ENCODE measurements at places on chromosomes 2 and 18.

- no peak for DNase-seq
Observed at GRCh38 chr2:126886916-126887280, 11.8 kb upstream of the TEX51 start.

DNA sequence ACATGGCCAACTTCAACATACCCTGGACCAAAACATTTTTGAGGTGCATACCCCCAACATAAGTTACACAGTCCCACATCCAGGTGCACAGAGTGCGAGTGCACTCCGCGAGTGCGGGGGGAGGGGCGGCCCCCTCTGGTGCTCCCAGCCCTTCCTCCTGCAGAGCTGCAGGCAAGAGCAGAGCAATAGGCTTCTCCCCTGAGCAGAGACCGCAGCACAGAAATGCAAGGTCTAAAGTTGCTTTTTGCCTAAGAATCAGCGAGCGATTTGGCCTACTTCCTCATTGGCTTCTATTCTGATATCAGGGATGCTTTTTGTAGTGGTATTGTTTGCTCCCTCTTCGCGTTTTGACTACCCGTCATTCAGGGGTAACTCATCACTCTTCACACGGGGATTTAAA is 40.6 kb downstream of the BOLA3 start:
- DNase-seq = no peak

DNA sequence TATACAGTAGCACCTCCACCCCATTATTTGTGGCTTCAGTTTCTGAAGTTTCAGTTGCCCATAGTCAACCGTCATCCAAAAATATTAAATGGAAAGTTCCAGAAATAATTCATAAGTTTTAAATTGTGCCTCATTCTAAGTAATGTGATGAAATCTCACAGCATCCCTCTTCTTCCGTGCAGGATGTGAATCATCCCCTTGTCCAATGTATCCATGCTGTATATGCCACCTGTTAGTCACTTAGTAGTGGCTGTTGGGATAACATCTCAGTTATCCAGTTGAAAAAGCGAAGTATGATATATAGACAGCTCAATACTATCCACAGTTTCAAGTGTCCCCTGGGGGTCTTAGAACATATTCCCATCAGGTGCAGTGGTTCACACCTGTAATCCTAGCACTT is 119.1 kb upstream of the OTX1 start:
- no peak for DNase-seq

GRCh38 chr18:28511413-28511821 is 334.5 kb upstream of the CDH2 start:
- no peak for DNase-seq

GRCh38 chr2:183195998-183196409 is 71.8 kb downstream of the NUP35 start:
- DNase-seq = no peak

DNA sequence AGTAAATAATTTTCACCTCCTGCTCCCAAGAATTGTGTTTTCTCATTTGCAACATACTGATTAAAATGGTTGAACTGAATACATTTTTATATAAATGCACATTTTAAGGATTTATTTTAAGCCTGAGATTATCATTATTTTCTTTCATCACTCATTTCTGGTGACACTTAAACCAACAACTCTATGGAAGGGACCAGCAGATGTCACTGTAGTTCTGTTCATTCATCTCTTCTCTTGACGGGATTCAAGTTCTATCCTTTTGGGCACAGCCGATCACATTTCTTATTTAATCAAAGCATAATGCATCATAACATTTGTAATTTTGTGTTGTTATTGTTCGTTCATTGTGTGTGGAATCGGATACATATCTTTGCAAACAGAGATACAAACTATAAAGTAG is 417.9 kb downstream of the HRH4 start:
- DNase-seq = no peak

GRCh38 chr18:12307701-12308385 is at the start of gene TUBB6:
Gene TUBB6, plus strand, starts transcription at chr18:12308241. Its CDS starts 52 bp downstream, at chr18:12308293.
- DNase-seq = peak; percentile 91

- DNase-seq = no peak
Observed at GRCh38 chr18:52437161-52437560, 97.2 kb downstream of the DCC start.

DNA sequence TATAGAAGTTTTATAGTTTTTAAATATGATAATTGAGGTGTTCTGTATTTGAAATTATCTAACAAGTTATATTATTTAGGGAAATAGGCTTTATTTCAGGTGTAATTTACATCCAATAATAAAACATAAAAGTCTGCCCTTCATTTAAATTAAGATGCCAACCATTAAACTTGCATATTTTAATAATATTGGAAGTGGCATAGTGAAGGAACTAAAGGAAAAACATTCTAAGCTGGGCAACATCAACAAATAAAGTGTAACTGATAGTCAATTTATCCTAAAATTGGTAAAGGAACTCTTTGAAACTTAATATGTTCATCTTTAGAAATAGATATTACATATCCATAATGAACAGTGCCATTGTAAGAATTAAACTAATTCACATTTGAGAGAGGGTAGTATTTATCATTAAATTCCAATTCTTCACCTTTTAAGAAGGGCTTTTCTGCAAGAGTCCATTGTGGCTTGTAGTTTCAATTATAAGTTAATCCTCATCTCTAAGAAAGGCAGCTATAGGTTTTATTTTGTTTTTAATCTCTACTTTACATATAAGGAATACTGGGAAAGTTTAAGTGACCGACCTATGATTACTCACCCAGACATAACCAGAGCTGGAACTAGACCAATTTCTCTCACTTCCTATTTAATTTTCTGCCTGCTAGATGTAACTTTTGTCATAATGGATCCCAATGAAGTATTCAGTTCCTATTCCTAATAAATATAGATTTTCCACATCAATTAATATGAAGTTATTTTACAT is 401.6 kb downstream of the XIRP2 start:
- no peak for DNase-seq

DNA sequence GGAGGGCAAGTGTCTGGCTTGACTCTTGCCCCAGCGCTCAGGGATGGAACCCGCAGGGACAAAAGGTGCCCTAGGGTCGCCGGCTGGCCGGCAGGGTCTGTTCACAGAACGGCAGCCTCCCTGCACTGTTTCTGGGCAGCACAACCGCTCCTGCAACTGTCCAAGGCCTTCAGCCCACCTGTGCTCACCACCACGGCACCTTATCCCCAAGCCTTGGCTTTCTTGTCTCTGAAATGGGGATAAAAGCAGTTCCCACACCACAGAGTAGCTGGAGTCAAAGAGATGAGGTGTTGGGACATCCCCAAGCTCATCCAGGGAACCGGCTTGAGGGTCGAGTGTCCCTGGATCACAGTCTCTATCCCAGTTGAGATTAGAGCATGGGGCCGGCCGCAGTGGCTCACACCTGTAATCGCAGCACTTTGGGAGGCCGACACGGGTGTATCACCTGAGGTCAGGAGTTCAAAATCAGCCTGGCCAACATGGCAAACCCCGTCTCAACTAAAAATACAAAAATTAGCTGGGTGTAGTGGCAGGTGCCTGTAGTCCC is 4.7 kb downstream of the SNORC start:
- no peak for DNase-seq

GRCh38 chr2:160156100-160156499 is 44.0 kb downstream of the ITGB6 start:
- DNase-seq = no peak

- no peak for DNase-seq
Observed at GRCh38 chr2:220335591-220335915, 708.1 kb downstream of the SLC4A3 start.

DNA sequence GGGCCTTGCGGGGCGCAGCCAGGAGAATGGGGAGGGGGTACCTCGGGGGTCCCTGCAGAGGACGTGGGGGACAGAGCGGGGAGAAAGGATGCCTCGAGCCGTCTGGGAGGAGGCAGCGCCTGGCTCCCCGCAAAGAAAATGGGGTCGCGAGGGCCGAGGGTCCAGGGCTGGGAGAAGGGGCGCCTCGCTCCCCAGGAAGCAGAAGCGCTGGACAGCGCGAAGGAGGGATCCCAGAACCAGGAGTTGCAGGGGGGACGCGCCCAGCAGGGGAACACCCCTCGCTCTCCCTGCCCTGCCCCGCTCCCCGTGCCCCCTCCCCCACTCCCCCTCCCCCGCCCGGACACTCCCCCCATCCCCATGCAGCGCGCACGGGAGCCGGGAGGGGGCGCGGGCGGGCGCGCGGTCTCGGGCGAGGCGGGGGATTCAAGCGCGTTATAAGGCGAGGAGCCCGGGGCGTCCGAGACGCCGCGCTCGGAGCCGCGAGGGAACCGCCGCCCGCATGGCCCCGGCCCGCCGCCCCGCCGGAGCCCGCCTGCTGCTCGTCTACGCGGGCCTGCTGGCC is at the start of gene ERFE:
ERFE (plus strand) TSS at position 462 of the 562 bp plus-strand sequence; CDS start at position 500, 38 bp downstream.
- DNase-seq = peak; percentile 56

DNA sequence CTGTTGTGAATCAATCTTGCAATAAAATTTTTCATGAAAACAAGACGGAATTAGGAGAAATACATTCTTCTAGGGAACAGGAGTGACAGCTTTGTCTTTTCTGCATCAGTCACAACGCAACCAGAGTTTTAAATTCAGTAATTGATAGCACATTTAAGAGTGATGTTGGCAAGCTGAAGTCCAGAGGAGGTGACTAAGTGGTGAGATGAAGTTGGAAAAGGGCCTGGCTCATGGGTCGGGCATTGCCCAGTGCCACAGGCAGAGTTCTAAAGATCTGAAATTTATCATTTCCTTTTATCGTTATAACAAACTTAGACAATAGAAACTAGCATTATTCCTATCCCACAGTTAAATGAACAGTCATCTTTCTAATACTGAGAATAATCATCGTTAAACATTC is 764.6 kb upstream of the ZEB2 start:
- DNase-seq = no peak

GRCh38 chr2:136310797-136311603 is 193.1 kb upstream of the CXCR4 start:
- DNase-seq = no peak

Data from right hindlimb (tissue), 1 donor.